Astrocyte (in vitro differentiated cells and primary cell): ENCODE measurements at places on chromosomes 16 and 17.

- DNase-seq = peak; percentile 44
These were observed 2.7 kb downstream of the MSL1 start for GRCh38 chr17:40124279-40125141.

DNA sequence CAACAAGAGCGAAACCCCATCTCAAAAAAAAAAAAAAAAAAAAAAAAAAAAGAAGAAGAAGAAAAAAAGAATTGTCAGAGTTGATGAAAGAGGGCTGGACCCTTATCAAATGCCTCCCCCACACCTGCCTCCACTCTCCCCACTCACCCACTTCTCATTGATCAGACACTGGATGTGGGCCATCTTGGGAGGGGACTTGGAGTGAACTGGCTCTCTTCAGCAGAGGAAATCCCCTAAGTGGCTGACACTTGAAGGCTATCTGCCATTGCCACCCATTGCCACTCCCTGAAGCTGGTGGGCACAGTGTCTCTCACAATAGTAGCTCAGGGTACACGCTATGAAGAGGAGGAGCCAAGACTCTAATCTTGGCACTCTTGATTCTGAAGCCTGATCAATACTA is 1.6 kb downstream of the ITGA2B start:
- DNase-seq = no peak

DNA sequence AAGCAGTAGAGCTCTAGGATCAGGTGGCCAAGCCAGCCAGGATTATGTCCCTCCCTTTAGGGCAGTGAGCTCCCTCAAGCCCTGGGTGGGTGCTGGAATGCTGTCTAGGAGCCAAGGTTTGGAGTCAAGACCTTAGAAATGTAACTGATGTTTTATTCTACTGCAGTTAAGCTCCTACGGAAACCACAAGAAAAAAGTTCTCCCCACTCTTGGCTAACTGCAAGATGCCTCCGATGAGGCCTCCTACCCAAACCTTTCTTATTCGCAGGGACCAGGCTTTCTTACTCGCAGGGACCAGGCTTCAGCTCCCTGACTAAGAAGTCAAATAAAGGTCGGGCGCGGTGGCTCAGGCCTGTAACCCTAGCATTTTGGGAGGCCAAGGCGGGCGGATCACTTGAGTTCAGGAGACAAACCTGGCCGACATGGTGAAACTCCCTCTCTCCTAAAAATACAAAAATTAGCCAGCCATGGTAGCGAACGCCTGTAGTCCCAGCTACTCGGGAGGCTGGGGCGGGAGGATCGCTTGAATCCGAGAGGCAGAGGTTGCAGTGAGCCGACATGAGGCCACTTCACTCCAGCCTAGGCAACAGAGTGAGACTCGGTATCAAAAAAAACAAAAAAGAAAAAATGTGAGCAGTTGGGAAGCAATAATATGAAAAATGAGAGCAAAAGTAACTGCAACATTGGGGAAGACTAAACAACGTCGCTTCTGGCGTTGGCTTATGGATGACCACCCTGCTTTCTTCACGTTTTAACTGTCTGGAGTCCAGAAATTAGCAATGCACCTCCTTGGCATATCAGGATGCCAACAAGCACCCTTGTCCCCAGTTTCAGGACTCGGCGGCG is 31.7 kb upstream of the ARL4D start:
- DNase-seq = peak; percentile 50

- no peak for DNase-seq
These were observed 164.8 kb downstream of the CBLN1 start for GRCh38 chr16:49116873-49117272.

- peak; percentile 68 for DNase-seq
These were observed at the start of gene SLC38A10 for GRCh38 chr17:81295031-81295675. SLC38A10 (minus strand) TSS chr17:81295307; CDS start chr17:81294921, 386 bp downstream.

GRCh38 chr17:83030432-83030831 is 49.0 kb upstream of the METRNL start:
- DNase-seq = no peak

DNA sequence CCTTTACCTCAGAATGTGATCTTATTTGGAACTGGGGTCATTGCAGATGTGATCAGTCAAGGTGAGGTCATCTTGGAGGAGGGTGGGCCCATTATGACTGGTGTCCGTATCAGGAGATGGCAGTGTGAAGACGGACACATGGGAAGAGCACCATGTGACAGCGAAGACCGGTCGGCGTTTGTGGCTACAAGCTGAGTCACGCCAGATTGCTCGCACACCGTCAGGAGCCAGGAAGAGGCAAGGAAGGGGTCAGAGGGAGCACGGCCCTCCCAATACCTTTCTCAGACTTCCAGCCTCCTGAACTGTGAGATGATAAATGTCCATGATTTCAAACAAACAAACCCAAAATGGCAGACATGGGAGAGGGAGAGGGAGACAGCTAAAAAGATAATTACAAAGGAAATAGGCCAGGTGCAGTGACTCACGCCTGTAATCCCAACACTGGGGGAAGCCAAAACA is 13.2 kb downstream of the STARD3 start:
- peak; percentile 21 for DNase-seq

- DNase-seq = no peak
These were observed 147.1 kb upstream of the IRX6 start for GRCh38 chr16:55176901-55177300.

DNA sequence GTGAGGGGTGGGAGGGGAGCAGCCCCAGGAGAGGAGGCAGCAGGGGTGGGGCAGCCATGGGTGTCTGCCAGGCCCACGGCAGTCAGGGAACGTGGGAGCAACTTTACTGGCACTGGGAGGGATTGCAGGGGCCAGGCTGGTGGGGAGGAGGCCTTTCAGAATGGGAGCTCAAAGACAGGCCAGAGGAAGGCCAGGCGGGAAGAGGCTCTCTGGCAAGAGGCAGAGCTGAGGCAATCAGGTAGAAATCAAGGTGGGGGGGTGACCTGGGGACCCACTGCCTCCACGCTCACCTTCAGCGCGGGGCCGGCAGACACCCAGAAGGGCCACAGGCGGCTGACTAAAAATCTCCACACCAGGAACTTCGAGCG is 11.9 kb upstream of the GSE1 start:
- DNase-seq = no peak

- DNase-seq = no peak
These were observed 9.7 kb downstream of the ZNF19 start for GRCh38 chr16:71479420-71479819.

- DNase-seq = no peak
These were observed 3.2 kb upstream of the AKTIP start for GRCh38 chr16:53506254-53506653.

DNA sequence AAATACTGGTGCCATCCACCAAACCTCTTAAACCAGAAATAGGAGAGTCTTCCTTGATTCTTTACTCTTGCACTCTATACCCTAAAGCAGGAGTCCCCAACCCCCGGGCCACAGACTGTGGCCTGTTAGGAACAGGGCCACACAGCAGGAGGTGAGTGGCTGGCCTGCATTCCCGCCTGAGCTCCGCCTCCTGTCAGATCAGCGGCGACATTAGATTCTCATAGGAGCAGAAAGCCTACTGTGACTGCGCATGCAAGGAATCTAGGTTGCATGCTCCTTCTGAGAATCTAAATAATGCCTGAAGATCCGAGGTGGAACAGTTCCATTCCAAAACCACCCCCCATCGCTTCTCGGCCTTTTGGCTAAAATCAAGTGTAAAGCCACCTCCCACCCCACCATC is 30.3 kb upstream of the SRCIN1 start:
- DNase-seq = no peak

DNA sequence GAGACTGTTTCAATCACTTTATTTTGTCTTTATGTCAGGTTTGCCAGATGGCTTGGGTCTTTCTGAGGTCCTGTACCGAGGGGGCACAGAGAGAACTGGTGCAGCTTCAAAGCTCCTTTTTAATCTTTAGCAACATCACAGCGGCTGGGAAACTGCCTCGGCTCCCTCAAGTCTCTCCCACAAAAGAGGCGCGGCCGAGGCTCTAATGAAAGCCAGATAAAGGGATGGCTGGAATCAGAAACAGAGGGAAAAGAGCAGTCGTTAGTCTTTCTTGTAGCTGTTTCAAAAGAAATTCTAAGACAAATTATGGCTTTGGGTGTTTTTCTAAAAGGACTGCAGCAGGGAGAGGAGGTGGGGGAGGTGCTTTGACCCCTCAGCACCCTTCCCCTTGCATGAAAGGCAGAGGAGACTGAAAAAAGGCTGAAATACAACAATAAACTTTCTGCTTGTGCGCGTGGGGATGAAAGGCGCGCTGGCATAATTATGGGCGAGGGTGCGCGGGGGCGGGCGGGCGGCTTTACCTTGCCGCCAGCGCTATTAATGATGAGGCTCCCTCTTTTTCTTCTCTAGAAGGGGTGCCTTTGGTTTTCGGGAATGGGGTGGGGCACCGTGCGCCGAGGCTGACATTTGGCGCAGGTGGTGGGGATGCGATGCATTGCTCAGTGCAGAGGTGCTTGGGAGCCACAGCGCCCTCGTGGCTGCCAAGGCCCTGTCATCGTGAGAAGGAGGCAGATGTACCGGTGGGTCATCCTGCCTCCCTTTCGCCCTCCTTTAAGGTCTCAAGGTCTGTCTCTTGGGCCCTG is 22.3 kb upstream of the BRD7 start:
- no peak for DNase-seq

DNA sequence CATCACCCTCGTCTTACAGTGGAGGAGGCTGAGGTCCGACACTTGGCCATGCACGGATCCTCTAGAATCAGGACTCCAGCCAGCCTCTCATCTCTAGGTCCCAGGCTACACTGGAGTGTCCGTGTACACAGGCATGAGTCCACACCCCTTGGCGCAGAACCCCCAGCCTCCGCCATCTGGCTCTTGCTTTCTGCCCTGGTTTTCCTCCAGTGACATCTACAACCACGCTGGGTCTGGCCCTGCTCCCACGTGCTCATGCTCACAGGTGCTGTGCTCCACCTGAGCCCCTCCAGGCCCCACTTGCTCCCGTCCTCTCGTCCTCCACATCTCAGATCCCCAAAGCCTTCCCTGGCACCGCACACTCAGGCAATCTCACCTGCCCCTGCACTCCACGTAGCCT is 260.8 kb downstream of the ENGASE start:
- no peak for DNase-seq

DNA sequence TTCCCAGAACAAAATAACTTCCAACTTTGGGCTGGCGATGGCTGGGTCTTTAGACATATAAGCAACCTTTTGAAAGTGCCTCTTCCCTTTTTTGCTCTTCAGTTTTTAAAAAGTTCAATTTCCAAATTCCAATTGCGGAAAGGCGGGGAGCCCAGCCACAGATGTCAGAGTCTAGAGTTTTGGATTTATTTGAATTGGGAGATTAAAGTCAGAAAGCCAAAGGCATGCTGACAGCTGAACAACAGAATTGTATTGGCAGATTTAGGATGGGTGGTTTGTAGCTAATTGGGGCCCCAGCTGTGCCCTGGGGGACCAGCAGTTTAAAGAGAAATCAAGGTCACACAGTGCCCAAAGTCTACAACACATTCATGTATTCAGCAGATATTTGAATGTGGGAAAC is 10.5 kb downstream of the YPEL2 start:
- no peak for DNase-seq

- DNase-seq = no peak
These were observed 82.5 kb downstream of the PCTP start for GRCh38 chr17:55833306-55833705.
